Fibroblast of the aortic adventitia (primary cell): ENCODE measurements at places on chromosomes 1 and 21. TPM values are rescaled to one million over a fixed set of nuclear protein-coding genes. Genes with fewer than 3 reads are reported as not detected.
A peak's percentile ranks its signal among the peaks of the same experiment; 100 is the strongest.

DNA sequence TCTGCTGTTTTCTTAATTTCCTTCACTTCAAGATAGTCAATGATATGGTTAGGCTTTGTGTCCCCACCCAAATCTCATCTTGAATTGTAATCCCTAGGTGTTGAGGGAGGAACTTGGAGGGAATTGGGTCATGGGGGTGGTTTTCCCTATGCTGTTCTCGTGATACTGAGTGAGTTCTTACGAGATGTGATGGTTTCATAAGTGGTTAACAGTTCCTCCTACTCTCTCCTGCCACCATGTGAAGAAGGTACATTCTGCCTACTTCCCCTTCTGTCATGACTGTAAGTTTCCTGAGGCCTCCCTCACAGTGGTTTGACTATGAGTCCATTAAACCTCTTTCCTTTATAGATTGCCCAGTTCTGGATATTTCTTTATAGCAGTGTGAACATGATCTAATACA is 74.0 kb upstream of the SAMSN1 start:
- DNase-seq = no peak

DNA sequence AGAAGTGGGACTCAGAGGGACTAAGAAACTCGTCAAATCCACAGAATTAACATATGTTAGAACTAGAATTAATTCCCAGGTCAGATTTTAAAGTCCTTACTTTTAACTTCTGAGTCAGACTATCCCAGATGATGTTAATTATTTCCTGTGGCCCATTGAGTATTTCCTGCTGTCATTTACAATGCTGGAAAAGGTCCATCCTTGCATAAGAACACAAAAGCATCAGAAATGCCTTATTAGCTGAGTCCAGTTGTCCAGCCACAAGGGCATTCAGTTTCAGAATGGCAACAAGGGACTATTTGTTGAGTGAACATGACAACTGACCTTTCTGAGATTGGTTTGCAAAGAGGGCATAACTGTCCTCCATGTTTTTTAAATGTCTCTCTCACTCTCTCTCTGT is 16.5 kb upstream of the HIVEP3 start:
- DNase-seq = peak; percentile 78

DNA sequence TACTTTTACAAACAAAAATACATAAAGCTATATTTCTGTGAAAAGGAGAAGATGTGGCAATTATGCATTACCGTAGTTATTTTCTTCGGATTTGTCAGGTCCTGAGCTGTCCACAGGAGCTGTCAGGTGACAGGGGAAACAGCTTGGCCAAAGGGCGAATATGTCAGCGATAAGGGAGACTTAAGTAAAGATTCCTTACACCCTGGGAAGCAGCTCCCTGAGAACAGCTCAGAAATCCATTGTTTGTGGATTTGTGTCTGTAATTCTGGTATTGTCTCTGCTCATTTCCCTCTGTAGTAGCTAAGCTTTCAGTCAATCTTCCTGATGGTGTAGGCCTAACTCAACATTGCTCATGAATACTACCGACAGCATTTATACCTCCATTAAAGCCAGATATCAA is 7.1 kb upstream of the CD34 start:
- DNase-seq = no peak

Gene AMY1C
- not detected in 2 replicates for total RNA-seq

DNA sequence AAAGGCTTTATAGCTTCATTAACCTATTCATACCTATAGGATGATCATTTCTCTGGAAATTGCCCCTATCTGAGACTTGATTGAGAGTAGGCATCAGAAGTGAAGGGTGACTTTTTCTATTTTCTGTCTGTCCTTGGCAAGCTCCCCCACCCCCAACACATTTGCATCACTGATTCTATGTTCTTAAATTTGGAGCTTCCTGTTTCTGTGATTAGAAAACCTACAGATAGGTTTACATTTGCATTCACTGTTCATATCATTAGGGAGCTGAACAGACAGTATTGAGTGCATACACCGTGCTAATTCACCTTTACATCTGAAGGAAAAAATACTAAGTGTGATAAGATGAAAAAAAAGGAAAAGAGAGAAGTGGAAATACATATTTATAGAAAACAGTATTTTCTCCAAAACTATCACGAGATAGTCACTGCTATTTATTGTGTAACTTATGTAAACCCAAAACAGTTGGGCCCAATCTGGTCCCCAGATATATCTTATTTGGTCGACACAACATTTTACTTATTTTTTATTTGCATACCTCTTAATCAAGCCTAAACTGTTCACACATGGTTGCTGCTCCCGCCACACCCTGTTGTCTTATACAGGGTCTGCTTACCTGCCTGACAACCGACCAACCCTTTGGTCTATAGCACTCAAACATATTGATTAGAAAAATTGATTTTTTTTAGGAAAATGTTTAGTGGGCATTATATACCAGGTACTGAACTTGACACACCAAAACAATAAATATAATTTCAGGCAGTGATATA is 218.8 kb downstream of the NTNG1 start:
- DNase-seq = no peak

- peak; percentile 94 for DNase-seq
Observed at GRCh38 chr1:248828845-248829244, 3.1 kb upstream of the SH3BP5L start.

DNA sequence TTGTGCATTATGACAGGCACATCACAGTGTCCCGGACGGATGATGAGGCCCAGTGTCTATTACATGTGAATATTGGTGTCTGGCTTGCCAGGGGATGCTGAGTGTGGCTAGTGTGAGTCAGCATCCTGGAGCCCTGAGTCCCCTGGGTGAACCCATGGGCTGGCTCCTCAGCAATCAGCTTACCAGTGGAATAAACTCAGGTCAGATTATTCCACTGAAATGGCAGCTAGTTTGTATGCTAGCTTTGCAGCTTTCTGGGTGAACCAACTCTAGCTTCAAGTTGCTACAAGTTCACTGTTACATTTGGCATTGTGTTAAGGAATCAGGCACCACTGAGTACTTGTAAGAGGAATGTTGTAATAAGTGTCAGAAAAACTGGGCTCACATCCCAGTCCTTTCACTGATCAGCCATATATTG is 23.9 kb upstream of the RPTN start:
- peak; percentile 96 for DNase-seq

GRCh38 chr1:208201229-208201628 is 43.0 kb downstream of the PLXNA2 start:
- peak; percentile 96 for DNase-seq

GRCh38 chr1:160836981-160837557 is 25.6 kb downstream of the CD244 start:
- peak; percentile 25 for DNase-seq

GRCh38 chr1:77313491-77313890 is 31.7 kb downstream of the AK5 start:
- DNase-seq = peak; percentile 19

DNA sequence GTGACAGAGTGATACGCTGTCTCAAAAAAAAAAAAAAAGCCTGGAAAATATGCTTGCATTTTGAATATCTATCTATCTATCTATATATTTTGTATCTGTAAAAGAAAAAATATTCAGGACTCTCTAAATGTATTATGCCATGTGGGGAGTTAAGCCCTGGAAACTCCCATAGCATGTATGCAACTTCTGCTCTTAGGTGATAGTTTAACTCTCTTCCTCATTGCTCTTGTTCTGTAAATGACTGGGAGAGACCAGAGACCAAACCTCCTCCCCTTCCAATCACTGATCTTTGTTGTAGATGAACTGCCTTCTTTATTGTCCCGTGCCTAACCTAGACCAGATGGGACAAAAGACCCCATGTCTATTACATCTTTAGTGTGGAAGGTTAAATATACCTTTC is 37.6 kb upstream of the CAMTA1 start:
- DNase-seq = no peak

DNA sequence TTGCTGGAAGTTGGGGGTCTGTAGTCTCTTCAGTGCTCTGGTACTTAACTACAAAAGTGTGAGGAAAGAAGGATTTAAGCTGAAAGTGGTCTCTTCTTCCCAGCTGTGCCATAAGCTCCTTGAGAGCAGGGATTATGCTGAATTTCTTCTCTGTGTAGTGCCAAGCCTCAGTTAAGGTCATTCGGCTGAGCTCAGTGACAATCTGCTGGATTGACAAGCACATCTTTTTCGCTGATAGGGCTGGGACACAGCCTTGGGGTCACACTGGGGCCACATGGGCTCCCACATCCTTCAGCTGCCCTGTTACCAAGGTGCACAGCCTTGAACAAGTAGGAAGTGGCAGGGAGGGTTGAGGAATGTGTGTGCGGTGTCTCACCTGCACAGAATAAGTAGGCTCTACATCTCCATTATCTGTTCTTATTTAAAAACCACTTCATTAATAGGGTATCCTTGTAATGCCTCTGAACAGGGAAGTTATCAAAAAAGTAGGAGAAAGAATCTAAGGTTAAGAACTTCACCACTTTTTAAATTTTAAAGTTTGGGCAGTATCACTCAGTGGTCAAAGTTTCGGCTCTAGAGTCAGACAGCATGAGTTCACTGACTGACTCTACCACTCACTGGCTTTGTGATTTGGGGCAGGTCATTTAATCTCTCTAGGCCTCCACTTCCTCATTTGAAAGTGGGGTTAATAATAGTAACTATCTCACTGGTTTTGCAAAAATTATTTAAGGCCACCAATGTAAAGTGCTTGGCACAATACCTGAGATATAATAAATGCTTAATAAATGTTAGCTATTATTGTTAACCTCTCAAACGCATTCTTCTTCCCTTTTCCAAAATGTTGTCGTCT is 10.3 kb downstream of the ZBTB40 start:
- no peak for DNase-seq

GRCh38 chr1:112040891-112041740 is 51.6 kb upstream of the KCND3 start:
- no peak for DNase-seq

DNA sequence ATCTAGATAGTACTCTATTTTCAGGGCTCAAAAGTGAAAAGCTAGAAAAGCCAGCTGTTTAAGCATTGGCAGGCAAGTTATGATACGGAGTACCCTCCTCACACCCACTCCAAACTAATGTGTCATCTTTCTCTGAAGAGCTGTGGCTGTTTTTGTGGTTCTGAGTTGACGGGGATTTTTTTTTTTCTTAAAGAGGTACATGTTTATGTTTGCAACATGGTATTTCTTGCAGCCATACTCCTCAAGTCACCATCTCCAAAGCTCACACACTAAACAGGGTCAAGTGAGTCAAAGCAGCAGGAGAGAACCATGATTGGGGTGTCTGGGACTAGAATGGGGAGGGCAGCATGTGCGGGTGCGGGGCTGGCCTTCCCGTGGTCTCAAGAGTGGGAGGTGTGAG is 347.2 kb downstream of the DISC1 start:
- DNase-seq = no peak
